ENCODE measurements at places on chromosomes 5 and 9.

- no peak for DNase-seq
Measured at GRCh38 chr9:10108815-10109214, 504.0 kb downstream of the PTPRD start.

DNA sequence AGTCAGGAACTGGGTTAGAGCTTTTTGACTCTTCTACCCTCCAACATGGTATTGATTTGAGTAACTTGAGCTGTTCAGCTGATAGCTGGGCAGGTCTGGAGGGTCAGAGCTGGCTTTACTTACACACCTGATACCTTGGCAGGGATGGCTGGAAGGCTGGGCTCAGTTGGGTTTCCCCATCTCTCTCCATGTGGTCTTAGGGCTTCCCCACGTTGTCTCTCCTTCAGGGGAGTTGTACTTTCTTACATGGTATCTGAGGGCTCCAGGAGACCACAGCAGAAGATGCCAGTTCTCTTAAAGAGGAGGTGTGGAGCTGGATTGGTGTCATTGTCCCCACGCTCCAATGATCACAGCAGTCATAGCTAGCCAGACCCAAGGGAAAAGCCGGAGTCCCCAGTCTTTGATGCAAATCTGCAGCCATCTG is 25.6 kb downstream of the ISOC1 start:
- no peak for DNase-seq

- DNase-seq, result no peak
Measured at GRCh38 chr5:150289551-150290390, at the start of gene CAMK2A. TSS of gene CAMK2A (minus strand) at chr5:150289773. CDS start at chr5:150289625, 148 bp downstream.

- no peak for DNase-seq
Measured at GRCh38 chr5:161261668-161262323, 284.7 kb downstream of the GABRB2 start.

- no peak for DNase-seq
Measured at GRCh38 chr5:159671886-159672285, 244.4 kb upstream of the ADRA1B start.

DNA sequence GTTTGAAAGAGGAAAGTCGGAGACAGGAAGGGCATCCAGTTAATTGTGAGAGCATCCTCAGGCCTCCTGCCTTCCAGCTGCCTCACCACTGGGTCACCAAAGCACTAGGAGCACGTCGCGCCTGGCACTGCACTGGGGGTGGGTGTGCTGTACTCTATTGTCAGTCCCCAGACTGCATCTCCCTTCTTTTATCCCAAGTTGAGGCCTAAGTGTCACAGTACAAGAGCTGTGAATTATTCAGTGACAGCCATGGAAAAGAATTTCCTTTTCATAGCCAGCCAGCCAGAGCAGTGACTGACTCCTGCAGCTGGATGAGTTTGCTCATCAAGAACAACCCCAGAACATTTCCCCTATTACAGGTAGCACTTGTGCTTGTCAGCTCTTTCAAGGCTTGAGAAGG is 16.3 kb downstream of the CLTA start:
- DNase-seq, result no peak

GRCh38 chr9:131418143-131419025 is 24.5 kb downstream of the PRRC2B start:
- no peak for DNase-seq

- no peak for DNase-seq
Measured at GRCh38 chr5:111070272-111071134, 1.0 kb upstream of the TSLP start.
